ENCODE measurements at places on chromosomes 13 and 19. TPM values are rescaled to one million over a fixed set of nuclear protein-coding genes. Genes with fewer than 3 reads are reported as not detected.

Gene TMEM59L
- total RNA-seq = 0.88 TPM

Gene DPF1
- total RNA-seq = not detected

Gene DHDH
- total RNA-seq = not detected

Gene GTF2F1
- 27.9 TPM for total RNA-seq

Gene KCNRG
- total RNA-seq = 1.5 TPM

Gene ZNF302
- total RNA-seq = 25.7 TPM

Gene PRTN3
- total RNA-seq = not detected

Gene TRAPPC6A
- 38.4 TPM for total RNA-seq

Gene IGFL2
- total RNA-seq = not detected

Gene CERS1
- total RNA-seq = not detected

Gene ZNF296
- total RNA-seq = not detected

Gene KCNN4
- total RNA-seq = 0.57 TPM

Gene NLRP5
- total RNA-seq = not detected

Gene AP1M2
- total RNA-seq = not detected

Gene CEACAM3
- total RNA-seq = 0.68 TPM

Gene ZNF534
- total RNA-seq = 1.9 TPM
